Mucosa of gallbladder (tissue), 1 donor: ENCODE measurements at places on chromosomes 11 and 22. TPM values are rescaled to one million over a fixed set of nuclear protein-coding genes. Genes with fewer than 3 reads are reported as not detected.

Gene PLCB3
- 42.4 TPM for total RNA-seq

Gene UBQLNL
- total RNA-seq, result 0.69 TPM

Gene NAALADL1
- total RNA-seq, result 10.4 TPM

Gene SHANK3
- 21.8 TPM for total RNA-seq

Gene BTBD10
- 24.6 TPM for total RNA-seq
